Central memory CD8-positive, alpha-beta T cell (primary cell): ENCODE measurements at places on chromosomes 5 and 9.

- no peak for DNase-seq
Observed at GRCh38 chr5:103340717-103341388, 82.3 kb downstream of the MACIR start.

DNA sequence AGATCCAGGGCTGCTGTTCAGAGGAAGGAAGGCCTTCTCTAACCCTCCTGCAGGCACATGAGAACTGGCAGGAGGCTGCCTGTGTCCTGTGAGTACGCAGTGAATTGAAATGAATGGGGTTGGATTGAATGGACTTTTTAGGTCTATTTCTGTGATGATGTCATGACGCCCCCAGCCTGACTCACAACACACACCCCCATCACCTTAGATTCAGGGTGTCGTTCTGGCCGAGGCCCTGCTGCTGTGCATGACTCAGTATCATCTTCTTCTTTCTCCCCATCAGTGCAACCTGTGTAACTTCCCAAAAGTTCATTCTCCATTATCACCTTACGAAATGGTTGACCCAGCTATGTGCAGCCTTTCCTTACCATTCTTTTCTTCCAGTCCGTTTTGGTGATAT lies 5.4 kb downstream of the PCAT7 start:
- no peak for DNase-seq

GRCh38 chr5:176440927-176441706 lies 7.1 kb upstream of the FAF2 start:
- no peak for DNase-seq

DNA sequence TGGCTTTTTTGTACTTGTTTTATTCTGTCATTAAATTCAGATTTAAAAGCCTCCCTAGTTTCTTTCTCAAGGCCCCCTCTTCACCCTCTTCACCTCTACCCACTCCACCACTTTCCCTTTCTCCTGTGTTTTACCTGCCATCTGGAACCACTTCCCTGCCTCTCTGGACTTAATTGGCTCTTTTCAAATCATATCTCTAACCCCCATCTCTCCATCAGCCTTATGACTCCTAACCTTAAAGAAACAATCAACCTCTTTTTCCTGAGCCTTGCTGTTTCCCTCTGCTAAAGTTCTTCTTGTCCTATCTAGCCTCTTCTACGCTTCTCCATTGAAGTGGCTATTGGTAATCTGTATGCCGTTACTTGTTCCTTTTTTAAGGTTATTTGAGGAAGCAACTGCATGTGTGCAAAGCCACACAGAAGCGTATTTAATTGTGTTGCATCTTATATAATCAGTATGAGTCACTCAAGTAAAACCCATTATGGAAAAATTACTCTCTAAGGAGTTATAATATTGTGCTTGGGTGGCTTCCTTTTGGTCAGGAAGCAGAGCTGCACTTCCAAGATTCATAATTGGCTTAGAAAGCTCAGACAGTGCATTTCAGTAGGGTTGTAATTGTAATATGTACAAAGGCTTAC lies 653.6 kb upstream of the ITGA1 start:
- no peak for DNase-seq

GRCh38 chr5:155258161-155258560 lies 244.6 kb downstream of the KIF4B start:
- no peak for DNase-seq

DNA sequence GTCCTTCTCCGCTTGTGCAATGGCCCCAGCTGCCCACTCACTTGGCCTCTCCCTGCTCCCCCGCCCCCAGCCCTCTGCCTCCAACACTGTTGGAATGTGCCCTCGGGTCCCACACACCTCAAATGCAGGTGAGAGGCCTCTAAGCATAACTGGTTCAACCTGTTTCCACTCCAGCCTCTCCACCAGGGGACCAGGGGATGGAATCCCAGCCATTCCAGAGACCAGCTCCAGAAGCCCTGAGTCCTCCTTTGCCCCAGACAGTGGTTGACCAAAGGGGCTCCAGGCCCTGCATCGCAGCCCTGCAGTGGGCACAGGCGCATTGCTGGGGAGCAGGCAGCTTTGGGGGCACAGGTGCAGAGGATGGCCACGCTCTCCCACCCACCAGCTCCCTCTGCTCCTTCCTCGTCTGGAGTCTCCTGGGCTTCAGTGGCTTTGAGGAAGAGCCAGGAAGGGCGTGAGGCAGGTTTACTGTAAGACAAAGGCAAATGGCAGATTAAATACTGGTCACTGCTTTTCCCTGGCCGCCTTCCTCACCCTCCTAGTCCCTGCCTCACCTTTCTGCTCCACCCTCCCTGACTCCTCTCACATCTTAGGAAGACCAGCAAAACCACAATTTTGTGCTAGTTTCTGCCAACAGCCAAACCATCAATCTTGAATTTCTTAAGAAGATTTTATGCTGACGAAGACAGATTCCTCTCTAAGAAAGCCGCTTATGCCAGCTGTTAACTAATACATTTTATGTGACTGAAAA lies 29.1 kb upstream of the IRX2 start:
- no peak for DNase-seq

GRCh38 chr5:69213513-69214215 lies 21.0 kb upstream of the CDK7 start:
- no peak for DNase-seq

- DNase-seq, result no peak
Observed at GRCh38 chr9:123318961-123319421, 37.0 kb upstream of the CRB2 start.

- DNase-seq, result no peak
Observed at GRCh38 chr5:173011566-173011965, 28.0 kb downstream of the ATP6V0E1 start.

DNA sequence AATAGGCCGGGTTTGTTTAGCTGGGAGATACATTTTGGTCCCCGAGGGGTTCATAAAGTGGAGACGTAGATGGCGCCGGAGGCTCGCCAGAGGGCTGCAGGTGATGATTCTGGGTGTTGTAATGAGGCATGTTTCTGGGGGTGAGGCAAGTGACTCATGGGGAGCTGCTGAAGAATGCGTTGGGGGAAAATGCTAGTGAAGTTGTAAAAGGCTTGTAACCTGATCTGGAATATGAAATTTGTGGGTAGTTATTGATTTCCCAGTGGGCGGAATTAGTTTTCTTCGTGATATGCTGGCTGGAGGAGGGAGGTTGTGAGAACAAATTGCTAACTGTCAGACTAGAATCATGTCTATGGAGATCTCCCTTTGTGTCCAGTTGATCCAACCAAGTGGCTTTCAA lies 158.3 kb downstream of the DOCK2 start:
- no peak for DNase-seq

DNA sequence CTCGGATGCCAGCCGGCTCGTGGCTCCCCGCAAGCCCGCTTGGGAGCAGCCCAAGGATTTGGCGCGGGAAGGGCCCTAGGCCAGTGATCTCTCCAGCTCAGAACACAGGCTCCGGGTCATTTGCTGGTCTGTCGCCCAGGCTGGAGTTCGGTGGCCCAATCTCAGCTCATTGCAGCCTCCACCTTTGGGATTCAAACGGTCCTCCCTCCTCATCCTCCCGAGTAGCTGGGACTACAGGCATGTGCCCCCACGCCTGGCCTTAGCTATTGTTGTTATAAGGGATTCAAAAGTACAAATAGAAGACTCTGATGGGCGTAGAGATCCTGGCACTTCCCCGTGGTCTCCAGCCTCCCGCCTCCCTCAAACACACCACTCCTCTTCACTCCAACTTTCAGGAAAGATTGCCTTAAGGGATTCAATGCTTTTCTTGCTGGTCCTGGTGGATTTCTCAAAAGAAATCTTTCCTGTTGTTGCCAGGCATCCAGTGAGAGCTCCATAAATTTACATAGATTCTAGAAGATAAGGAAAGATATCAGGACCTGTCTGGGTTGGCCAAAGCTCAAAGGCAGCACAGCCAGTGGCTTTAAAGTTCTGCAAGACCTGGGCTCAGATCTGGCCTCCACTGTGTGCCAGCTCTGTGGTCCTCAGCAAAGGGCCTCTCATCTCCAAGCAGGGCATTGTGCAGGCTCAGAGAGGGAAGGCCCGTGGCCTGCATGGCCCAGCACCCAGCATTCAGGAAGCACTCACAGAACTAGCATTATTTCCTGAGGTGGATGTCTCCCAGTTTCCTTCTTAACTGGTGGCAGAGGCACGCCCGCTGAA lies 1.0 kb downstream of the AIF1L start:
- DNase-seq, result no peak

DNA sequence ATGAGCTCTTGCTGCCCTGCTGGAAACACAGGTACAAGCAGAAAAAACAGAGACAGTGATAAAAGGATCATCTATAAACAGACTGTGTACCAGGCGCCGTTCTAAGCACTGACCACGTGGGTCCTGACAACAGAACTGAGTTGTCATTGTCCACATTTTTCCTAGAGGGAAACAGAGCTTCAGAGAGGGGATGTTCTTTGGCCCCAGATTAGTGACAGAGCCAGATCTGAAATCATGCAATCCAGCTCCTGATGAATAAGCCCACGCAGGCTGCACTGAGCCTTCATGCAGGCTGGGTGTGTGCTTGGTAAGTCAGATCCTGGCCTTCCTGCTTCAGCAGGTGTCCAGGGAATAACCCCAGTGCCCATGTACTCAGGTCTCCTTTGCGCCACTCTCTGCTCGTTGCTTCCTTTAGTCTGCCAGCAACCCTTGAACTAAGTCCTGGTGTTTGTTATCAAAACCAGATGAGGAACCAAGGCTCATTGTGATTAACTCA lies 22.8 kb upstream of the TCF7 start:
- no peak for DNase-seq

GRCh38 chr9:122912671-122912963 lies 506 bp downstream of the ZBTB6 start:
- DNase-seq, result no peak

DNA sequence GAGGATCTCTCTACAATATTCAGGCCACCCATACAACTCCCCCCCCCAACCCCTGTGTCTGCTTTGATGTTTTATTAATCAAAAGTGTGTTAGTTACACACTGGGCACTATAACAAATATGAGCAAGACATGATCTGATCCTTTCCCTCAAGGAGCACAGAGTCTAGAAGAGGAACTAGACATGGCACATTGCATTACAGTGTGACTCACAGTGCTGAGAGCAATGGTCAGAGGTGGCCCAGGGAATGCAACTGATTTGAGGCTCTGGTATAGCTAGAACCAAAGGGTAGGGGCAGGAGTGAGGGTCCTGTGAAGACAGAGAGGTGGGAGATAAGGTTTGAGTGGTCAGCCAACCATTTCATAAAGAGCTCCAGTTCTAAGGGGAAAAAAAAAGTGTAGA lies 539.2 kb downstream of the ACTL7B start:
- no peak for DNase-seq

DNA sequence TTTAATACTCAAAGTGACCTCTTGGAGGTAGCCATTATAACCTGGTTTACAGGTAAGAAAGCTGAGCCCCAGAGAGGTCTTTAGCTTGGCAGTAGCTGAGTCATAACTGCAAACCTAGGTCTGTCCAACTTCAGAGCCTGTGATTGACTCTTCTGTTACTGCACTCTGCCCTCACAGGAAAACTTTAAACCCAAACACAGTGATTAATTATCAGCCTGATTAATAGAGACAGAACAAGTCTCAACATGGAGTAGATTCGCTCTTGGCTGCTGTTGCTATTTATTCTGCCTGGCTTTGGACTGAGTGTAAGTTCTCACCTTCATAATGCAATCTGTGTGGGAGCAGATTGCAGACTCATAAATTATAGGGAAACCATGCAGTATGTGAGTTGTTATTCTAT lies 27.4 kb upstream of the TXN start:
- no peak for DNase-seq

DNA sequence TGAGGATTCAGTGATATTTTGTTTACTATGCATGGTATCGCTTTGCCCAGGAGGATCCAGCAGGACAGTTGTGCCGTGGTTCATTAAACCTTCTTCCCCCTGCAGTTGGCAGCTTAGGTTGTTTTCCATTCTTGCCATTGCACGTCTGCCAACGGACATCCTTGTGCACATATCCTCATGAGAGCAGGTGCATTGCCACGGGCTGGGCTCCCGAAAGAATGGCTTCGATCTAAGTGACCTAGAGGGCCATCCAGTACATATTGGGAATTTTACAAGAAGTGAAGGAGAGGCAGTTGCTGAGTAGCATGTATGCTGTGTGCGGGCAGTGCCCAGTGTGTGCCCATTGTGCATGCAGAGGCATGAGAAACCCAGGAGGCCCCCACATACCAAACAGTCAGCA lies 22.1 kb downstream of the HRH2 start:
- no peak for DNase-seq

DNA sequence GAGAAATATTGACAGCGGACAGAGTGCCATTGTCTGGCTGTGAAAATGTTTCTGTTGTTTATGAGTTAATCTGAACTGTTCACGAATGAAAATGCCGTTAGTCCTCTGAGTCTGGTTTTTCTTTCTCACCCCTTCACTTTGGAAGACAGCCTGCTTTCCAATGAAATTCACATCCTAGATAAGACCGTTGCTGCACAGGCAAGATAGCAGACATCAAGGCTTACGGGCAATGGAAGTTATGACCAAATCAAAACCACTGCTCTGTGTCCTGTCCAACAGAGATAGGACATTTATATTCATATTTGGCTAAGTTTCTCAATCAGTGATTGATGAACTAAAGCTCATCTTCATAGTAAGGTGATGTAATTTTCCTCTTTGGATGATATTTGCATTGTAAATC lies 180.0 kb upstream of the DMAC1 start:
- DNase-seq, result no peak

DNA sequence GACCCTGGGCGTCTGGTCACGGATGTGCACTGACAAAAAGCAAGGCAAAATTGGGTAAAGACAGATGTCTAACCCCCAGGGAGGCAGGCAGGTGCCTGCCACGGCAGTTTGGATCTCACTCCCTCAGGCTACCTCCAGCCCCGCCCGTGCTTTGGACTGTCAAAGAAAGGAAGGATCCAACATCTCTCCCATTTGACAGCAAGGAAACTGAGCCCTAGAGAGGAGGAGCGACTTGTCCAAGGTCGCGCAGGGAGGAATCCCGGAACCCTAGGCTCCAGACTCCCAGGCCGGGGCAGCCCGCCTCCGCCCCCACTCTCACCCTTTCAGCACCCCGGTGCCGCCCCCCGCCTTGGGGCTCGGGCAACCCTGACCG lies 376 bp downstream of the GOLGA1 start:
- DNase-seq, result no peak

DNA sequence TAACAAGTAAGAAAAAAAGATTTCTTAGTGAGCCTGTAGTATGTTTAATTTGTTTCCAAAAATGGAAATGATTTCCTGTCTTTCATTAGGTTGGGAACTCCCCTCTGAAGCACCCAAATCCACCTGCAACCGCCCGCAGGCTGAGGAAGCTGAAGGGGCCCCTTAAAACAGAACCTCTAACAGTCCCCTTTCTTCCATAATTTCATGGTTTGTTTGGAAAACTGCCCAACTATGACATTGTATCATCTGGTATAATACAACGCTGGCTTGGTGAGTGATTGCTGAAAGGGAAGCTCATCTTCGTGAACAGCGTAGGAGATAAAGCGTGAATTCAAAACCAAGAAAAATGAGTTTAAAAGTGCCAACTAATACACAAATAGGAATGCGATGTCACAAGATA lies 215.5 kb downstream of the FSTL4 start:
- no peak for DNase-seq
